Stimulated activated CD4-positive, alpha-beta T cell treated with anti-CD3 and anti-CD28 coated beads, Interleukin-4, amount 100 ng/mL, for 1 hour (primary cell): ENCODE measurements at places on chromosomes 1 and 21.

DNA sequence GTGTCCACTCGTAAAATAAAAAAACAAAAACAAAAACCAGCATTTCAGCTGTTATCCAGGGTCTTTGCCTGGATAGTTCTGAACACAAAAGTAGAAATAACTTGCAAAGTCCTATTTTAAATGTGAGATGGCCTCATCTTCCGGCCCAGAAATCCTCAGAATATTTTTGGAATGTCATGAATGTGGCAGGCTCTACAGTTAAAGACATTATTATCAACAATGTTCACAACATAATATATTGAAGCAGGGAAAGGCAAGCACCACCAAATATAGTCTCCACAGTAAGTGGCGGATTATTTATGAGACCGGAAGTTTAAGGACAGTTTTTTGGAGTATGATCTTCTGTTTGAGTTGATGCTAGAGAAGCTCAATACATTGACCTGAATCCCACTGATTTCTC lies 1.2 kb upstream of the C1orf198 start:
- no peak for DNase-seq

- no peak for DNase-seq
Observed at GRCh38 chr1:212635141-212635631, 26.6 kb downstream of the ATF3 start.

DNA sequence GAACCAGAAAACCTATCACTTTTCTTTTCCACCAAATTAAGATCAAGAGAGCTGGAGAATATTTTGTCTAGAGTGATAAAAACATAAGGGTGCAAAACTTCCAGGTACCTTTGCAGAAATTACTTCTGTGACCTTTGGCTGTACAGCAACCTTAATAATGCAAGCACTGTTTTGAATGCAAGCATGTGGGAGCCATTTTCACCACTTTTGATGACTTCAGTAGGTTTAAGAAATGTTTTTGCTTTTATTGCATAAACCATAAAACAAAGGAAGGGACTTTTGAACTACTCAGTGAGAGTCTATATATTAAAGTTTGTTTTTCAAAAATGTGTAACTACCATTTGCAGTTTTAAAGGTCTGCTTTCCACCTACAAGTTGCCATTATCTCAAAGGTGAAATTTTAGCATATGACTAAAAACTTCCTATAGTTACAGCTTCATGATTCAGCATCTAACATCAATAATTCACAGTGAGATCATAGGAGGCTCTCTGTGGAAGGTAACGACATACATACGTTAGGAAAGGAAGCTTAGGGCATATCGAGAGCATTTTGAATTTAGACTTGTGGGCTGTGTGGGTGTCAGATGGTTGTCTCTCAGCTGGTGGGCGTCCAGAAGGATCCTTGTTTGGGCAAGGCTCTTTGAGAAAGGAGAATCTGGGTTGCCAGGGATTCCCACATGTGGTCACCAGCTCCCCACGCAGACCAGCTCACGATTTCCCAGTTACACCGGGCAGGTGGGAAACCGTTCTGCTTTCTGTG lies 1.1 kb upstream of the GADD45A start:
- peak; percentile 47 for DNase-seq

GRCh38 chr1:75559800-75560199 lies 51.1 kb downstream of the SLC44A5 start:
- DNase-seq, result no peak

- DNase-seq, result no peak
Observed at GRCh38 chr1:28926629-28927265, 12.4 kb downstream of the EPB41 start.

DNA sequence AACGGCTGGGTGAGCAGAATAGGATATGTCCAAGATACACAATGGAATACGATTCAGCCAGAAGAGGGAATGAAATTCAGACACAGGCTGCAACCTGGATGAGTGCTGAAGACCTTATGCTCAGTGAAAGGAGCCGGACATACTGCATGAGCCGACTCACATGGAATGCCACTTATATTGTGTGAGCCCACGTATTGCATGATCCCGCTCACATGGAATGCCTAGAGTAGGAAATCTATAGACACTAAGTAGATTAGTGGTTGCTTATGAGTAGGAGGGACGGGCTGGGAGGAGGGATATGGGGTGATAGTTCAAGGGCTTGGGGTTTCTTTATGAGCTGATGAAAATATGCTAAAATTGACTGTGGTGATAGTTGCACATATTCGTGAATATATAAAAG lies 26.8 kb downstream of the TMPRSS2 start:
- DNase-seq, result no peak

- no peak for DNase-seq
Observed at GRCh38 chr1:201916649-201917249, 28.1 kb downstream of the SHISA4 start.

DNA sequence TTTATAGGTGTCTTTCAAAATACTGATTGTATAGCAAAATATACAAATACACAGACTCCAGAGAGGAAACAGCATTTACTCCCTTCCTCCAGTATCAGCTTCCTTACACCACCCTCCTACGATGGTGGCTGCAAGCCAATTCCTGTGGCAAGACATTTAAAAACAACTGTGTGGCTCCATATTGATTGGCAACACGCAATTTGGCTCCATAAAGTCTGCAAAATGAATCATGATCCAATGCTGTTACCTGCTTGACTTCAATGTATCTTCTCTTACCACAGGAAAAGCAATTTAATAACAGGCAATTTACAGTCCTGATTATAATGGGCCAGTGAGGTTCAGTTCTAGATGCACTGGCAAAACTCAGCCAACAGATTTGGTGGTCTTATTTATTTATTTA lies 19.7 kb upstream of the ATP6V1G3 start:
- no peak for DNase-seq

DNA sequence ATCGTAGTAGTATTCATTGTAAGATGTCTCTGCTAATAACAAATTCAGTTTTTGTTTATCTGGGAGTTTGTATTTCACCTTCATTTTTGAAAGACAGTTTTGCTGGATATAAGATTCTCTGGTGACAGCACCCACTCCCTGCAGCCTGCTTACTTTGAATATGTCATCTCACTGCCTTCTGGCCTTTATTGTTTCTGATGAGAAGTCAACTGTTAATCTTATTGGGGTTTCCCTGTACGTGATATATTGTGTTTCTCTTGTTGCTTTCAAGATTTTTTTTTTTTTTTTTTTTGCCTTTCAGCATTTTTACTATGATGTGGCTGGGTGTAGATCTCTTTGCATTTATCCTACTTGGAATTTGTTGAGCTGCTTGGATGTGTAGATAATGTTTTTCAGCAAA lies 29.3 kb downstream of the MTF2 start:
- DNase-seq, result no peak

DNA sequence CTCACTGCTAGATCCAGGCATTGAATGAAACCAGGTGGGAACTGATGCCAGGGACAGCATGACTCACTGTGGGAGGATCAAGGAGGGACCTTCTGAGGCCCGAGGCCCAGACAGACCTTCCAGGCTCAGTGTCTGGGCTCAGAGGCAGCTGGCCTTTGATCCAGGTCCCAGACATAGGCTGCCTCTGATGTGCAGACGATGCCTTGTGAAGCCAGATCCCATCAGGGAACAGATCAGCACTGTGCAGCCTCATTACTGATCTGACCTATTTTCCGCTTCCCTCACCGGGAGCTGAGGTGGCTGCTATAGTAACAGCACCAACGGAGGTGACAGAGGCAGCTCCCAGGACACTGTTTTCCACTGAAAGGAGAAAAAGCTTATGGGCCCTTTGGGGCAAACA lies 399.5 kb downstream of the MATN1 start:
- DNase-seq, result no peak

DNA sequence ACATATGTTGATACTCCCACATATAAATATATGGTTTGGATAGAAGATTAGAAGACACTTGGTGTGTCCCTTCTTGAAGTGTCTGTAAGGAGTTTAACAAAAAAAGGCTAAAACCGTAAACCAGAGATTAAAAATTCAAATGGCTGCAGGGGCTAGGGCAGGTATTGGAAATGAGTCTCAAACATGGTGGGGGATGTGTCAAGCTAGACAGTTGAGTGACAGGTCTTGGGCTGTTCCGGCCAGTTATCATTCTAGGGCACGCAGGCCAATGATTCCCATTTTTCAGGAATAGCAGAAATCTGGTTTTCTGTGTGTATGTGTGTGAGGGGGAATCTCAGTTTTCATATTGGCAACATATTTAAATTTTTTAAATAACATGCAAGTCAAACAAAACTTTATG lies 77.2 kb downstream of the AK4 start:
- no peak for DNase-seq

DNA sequence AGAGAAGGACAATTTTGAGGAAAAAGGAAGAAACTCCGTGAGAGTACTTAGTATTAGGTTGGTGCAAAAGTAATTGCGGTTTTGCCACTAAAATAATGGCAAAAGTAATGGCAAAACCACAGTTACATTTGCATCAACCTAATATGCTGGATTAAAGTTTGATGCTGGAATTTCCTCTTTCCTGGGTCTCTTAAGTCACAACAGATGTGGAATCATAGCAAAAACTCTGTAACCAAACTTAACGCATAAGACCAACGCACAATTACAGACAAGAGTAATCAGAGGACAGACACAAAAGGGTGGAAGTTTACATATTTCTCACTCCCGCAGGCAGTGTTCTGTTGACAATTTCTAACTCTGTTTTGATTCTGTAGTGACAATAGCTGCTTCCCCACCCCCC lies 182.4 kb downstream of the BACH1 start:
- DNase-seq, result no peak

GRCh38 chr1:84581648-84582047 lies 7.4 kb upstream of the CTBS start:
- no peak for DNase-seq

- no peak for DNase-seq
Observed at GRCh38 chr21:43929217-43929971, 64.4 kb downstream of the AGPAT3 start.

- no peak for DNase-seq
Observed at GRCh38 chr1:1037366-1038327, 17.7 kb downstream of the AGRN start.

DNA sequence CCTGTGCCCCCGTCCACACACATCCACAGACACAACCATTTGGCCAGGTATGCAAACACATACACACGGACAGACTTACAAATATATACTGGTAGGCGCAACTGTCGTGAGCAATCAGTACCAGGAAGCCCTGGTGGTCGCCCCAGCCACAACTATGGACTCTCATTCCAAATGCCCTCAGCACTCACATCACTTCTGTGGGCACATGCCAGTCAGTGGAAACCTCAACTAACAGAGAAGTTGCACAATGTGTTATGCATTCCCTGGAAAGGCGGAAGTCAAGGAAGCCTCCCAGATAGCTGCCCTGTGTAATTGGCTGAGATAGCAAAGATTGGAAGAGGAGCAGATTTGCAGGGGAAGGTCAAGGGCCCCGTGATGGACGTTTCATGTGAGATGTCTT lies 1.4 kb upstream of the HEYL start:
- no peak for DNase-seq

GRCh38 chr1:147109041-147109440 lies 63.2 kb downstream of the PRKAB2 start:
- no peak for DNase-seq

DNA sequence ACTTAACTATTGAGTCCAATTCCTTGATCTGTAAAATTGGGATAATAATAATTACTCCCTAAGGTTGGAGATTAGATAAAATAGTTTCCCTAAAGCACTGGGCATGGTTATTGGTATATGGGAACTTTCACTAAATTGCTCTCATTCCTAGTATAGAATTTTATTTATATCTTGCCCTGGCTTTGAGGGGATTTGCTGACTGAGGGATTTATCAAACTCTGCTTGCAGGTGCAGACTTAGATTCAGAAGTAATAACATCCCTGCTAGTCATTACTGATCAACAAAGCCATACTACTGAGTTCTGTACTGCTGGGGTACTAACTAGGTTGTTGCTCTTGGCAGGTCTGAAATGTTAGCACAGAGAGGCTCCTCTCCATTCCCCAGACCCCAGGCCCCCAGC lies 41.9 kb downstream of the CASQ2 start:
- no peak for DNase-seq

GRCh38 chr1:192807211-192808162 lies 1.4 kb upstream of the RGS2 start:
- DNase-seq, result no peak

DNA sequence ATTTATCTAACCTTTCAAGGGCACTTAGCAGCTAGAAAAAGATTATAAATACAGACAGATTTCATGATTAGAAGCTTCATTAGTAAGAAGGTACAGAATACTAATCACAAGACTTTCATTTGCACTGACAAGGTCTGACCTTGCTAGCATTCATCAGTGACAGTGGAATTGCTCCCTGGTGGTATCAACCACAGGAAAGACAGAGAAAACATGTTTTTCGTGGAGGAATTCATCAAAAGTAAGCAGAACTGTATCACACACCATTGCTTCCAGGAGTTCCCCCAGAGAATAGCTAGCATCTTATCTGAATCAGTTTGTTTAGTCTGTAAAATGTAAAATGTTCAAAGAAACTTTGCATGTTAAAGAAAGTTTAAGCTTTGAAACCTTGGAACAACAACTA lies 20.6 kb upstream of the CRB1 start:
- DNase-seq, result no peak

- DNase-seq, result no peak
Observed at GRCh38 chr1:236020359-236021219, 44.3 kb downstream of the NID1 start.

DNA sequence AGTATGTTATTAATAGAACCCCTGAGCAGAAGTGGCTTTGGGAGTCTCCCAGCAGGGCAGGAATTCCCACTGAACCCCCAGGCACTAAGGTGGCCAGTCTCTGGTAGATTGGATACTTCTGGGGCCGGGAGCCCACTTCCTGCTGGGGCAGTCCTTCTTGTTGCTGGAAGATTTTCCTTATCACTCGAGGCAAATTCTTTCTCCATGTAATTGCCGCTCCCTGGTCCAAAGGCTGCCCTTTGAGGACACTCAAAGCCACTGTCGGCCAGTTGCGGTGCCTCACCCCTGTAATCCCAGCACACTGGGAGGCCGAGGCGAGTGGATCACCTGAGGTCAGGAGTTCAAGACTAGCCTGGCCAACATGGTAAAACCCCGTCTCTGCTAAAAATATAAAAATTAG lies 22.6 kb upstream of the TNFRSF1B start:
- DNase-seq, result no peak

- peak; percentile 36 for DNase-seq
Observed at GRCh38 chr1:85576642-85577418, 3.7 kb upstream of the CCN1 start.

- no peak for DNase-seq
Observed at GRCh38 chr1:212162635-212163034, 122.6 kb upstream of the PPP2R5A start.

GRCh38 chr21:16419188-16419921 lies 689.6 kb downstream of the USP25 start:
- DNase-seq, result no peak

- no peak for DNase-seq
Observed at GRCh38 chr1:32062867-32063230, 9.9 kb upstream of the TMEM39B start.

- no peak for DNase-seq
Observed at GRCh38 chr21:41800425-41801320, 33.8 kb upstream of the RIPK4 start.
